ENCODE measurements at places on chromosomes 2 and 18.
A peak's percentile ranks its signal among the peaks of the same experiment; 100 is the strongest.

DNA sequence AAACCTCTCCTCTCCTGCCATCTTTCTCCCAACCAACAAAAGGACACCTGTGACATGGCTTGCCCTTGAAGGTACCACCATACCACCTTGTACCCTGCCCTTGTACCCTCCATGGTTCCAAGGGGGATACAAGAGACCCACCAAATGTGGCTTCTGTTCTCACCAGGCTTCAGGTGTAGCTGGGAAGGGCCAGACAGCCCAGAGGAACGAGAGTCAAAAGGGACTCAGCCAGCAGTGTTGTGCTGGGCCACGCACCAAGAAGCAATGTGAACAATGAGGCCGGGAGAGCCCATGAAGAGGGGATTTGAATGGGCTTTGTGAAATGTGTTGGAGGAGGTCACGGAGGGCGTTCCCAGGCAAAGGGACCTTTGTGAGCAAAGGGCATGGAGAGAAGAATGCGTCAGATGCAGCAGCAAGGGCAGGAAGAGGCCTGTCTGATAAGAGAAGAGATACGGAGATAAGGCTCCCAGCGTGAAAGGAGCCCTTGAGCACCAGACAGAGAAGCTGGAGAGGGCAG is 48.6 kb downstream of the PLB1 start:
- no peak for DNase-seq

DNA sequence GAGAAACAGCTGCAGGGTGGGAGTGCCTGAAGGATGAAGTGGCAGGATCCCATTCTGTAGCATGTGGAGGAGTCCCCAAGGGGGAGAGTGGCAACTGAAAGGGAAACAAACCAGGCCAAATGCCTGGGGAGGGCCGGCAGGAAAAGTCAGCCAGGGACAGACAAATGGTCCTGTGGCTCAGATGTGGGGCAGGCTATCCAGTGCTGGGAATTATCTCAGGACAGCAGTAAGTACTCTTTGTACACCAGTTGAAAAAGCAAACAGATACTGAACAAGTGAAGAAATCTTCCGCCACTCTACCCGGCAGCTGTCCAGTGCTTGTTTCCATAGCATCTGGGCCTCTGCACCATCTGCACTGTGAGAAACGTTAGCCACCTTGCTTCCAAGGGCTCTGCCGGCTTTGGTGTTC is 408.9 kb downstream of the LRATD1 start:
- DNase-seq, result no peak

DNA sequence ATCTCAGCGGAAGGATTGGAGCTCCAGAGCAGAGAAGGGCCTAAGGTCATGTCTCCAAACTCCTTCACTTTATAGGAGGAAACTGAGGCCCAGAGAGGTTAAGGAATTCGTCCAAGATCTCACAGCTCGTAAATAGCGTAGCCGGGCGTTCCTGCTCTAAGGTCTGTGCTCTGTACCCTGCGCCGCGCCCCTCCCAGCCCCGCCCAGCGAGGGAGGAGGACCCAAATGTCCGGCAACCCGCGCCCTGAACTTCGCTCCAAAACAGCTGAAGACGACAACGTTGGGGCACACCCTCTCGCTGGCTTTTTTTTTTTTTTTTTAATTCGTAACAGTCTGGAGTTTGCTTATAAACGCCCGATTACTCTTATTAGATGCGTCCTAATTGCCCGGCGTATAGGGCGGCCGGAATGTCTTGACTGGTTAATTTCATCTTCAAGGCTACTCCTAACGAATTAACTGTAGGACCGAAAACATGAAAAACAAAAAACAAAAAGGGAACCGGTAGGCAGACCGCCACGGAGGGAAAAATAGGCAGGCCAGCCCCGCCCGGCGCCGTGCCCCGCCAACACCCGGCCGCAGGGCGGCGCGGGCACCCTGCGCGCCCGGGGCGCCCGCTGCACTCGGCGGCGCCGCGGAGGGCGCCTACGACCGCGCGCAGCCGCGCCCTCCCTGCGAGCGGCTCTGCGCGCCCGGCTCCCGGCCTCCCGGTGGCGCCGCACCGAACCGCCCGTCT is 928 bp upstream of the FOSL2 start:
- peak; percentile 56 for DNase-seq

GRCh38 chr2:174597345-174598047 is at the start of gene WIPF1:
Gene WIPF1, minus strand, starts transcription at chr2:174597804. Its CDS starts 12,231 bp downstream, at chr2:174585573.
- DNase-seq, result no peak

DNA sequence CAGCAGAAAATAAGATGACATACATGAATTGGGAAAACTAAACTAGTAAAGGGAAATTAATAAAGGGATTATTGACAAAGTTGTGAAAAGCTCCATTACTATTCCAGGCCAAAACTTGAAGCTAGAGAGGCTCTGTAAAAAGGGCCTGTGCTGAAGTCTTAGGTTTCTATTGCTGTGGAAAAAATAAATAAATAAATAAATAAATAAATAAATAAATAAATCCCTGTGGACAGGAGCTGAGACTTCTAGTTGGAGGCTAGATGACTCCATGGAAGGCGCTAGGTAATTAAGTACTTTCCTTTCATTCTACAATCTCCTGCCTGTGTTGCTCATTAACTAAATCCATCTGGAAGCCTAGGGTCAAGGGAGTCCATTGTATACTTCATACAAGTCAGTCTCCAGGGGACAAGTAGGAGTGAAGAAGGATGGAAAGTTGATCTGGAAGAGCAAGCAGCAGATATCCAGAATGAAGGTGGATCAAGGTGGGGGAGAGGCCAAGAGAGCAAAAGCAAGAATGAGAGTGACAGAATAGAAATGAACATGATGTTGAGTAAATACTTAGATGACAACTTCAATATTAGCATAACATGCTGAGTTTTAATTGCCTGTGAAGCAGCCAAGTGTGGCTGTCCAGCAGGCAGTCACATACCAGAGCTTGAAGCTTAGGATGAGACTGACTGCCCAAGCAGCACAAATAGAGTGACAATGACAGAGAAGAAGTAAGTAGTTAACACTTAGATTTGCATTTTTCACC is 26.2 kb upstream of the CCNT2 start:
- no peak for DNase-seq

DNA sequence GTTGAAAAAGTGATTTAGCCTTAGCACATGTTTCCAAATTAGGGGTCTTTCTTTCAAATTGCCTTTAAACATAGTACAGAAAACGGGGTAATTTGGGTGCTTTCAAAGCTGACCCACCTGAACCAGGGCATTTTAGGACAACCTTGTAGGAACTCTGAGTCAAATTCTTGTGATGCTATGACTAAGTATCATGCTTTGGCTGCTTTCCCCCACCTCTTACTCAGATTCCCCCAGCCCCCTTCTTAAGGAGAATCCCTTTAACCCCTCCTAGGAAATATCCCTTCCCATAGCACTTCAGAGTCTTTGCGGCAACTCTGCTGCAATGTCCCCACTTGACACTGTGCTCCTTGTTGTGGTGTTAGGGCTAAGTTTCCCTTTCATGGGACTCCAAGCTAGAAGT is 18.6 kb upstream of the KLF7 start:
- DNase-seq, result no peak

DNA sequence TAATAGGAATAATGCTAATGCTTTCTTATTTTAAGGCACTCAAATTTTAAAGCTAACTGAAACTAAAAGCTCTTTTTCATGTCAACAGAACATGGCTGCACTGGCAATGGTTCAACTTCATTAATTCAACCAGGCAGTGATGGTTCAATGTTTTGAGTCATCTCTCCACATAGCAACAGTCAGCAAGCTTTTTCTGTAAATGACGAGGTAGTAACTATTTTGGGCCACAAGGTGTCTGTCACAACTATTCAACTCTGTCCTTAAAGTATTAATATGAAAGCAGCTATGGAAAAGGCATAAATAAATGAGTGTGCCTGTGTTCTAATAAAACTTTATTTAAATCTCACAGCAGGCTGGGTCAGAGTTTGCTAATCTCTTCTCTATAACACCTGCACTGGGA is 1425.6 kb upstream of the PIK3C3 start:
- no peak for DNase-seq

- no peak for DNase-seq
These were observed 28.9 kb downstream of the RPL31 start for GRCh38 chr2:101030866-101031554.

DNA sequence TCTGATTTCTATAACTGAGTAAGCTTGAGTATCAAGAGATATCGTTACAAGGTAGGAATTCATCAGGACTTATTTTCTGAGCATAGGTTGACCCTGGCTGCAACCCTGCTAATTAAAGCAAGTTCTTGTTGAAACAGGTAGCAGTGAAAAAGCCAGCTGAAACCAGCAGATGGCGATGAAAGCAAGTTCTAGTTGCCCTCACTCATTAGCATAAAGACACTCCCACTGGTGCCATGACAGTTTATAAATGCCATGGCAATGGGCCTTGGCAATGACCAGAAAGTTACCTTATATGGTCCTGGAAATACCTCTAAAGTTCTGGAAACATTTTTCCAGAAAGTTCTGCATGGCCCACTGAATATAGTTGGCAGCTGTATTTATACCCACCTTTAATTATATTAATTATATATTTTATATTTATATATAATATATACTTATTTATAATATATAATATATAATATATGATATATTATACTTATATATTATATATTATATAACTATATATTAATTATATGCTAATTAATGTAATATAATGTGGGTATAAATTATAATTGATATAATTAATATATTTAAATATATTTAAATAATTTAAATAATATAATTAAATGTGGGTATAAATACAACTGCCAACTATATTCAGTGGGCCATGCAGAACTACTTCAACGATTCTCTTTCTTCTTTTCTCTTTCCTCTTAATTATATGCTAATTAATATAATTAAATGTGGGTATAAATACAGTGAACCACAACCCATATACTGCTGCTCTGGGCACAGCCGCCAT is 188.0 kb downstream of the CDH7 start:
- peak; percentile 14 for DNase-seq

DNA sequence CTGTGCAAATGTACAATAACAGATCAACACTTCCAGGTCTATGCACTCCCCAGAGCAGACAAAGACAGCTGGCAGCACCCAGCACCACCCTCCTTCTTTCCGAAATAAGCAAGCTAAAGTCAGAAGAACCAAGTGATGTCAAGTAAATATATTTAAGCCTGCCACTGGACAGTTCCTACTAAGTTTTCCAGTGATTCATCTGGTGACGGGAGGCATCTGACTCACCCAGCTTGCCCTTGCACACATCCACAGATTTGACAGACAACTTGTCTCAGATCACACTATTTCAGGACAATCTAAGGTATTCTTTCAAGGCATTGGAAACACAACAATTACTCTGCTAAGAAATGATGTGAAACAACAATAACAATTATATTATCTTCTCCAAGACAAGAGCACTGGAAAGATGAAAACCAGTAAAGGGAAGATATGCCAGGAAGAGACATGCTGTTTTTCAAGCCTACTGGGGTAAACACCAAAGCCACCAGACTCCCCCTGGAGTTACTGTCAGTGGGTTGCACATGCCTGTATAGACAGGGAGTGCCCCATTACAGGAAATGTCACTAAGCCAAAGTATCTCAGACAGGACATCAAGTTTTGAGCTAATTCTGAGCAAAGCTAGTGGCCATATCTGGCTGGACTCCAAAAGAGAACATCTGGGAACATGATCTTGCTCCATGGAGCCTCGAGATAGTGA is 287.9 kb upstream of the KLHL29 start:
- no peak for DNase-seq

GRCh38 chr2:12827721-12828120 is 111.0 kb downstream of the TRIB2 start:
- no peak for DNase-seq

GRCh38 chr2:204005940-204006721 is 69.6 kb downstream of the ICOS start:
- no peak for DNase-seq

- no peak for DNase-seq
These were observed 601 bp downstream of the PROKR1 start for GRCh38 chr2:68643874-68644485.

All from epithelial cell of prostate (primary cell).